ENCODE measurements at places on chromosomes 7 and 10. TPM values are rescaled to one million over a fixed set of nuclear protein-coding genes. Genes with fewer than 3 reads are reported as not detected.

RAB19 gene
- total RNA-seq = not detected

KIAA1549 gene
- 1.8 TPM for total RNA-seq

SYT15 gene
- total RNA-seq = 0.11 TPM

LRRC18 gene
- total RNA-seq = not detected

RSPH10B2 gene
- total RNA-seq = 0.11 TPM

PRLHR gene
- not detected for total RNA-seq

CCZ1 gene
- 101 TPM for total RNA-seq

PPP1R17 gene
- total RNA-seq = not detected

TAC1 gene
- total RNA-seq = not detected

GRCh38 chr7:11570922-11571550, 261.0 kb downstream of the THSD7A start:
- no peak for DNase-seq

GRCh38 chr7:132950725-132951124, 131.2 kb downstream of the CHCHD3 start:
- DNase-seq = no peak

- peak; percentile 73 for DNase-seq
These were observed 60.9 kb downstream of the SPOCK2 start for GRCh38 chr10:72027498-72027897.

DNA sequence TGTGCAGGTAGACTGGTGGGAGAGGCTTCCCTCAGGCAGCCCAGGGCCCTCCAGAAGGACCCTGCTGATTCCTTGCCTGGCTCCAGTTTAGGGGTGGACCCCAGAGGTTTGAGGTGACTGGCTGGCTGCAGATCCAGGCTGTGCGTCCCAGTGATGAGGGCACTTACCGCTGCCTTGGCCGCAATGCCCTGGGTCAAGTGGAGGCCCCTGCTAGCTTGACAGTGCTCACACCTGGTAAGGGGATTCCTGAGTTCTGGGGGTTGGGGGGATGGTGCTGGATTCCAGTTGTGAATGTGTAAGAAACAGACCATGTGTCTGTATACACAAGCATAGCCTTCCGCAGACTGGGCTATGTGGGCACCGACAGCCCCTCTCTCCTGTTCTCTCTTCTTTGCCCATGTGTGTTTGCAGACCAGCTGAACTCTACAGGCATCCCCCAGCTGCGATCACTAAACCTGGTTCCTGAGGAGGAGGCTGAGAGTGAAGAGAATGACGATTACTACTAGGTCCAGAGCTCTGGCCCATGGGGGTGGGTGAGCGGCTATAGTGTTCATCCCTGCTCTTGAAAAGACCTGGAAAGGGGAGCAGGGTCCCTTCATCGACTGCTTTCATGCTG, 2.7 kb downstream of the KAZALD1 start:
- DNase-seq = no peak

DNA sequence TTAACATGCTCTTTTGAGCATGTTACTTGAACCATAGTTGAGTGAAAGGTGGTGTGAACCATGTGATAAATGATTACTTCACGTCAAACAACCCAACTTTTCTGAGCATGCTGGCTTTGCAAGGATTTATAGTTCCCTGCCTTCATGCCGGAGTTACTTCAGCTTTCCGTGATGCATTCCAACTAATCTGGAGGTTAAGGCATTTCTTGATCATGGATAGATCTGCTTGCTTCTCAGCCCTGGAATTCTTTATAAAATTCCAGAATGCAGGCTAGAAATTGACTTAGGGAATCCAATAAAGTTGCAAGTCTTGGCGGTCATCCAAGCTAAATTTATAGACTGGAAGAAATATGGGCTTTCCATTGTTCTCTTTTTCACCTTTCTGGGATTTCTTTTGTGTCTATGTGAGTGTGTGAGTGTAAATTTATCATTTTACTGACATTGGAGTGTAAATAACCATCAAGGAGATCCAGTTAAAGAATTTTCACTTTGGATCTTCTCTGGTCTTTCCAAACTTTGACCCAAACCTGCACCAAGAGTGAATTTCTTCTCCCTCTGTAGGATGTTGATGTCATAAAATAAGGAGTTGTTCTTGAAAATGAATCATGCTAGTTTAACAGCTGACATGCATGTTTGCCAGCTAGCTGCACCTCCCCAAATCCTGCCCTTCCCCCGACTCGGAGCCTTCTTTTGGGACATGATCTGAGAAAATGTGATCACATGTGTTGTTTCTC, 289.0 kb downstream of the TWIST1 start:
- DNase-seq = no peak

DNA sequence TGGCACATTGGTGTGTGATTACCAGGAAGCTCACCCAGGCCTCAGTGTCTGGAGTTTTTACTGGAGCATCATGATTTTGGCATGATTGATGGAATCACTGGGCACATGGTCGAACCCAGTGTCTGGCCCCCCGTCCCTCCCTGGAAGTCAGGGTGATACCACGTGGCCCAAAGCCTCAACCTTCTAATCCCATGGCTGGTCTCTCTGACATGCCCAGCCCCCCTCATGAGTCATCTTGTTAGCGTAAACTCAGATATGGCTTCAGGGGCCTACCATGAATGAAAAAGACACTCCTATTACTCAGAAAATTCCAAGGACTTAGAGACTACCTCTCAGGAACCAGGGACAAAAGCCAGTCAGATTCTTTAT, 109.3 kb downstream of the GRK5 start:
- peak; percentile 81 for DNase-seq

GRCh38 chr7:28575241-28575643, 162.9 kb downstream of the CREB5 start:
- no peak for DNase-seq

DNA sequence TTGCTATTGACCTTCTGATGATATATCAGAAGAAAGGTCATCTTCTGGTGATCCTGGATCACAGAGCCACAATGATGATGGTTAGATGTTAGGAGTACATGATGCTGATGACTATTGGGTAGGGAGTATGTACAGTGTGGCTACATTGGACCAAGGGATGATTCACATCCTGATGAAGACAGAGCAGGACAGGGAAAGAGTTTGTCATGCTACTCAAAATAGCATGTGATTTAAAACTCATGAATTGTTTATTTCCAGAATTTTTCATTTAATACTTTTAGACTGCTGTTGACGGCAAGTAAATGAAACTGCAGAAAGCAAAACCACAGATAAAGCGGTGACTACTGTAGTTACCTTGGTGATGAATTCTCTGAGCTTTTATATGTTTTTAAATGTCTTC, 397.3 kb downstream of the PPP1R3A start:
- no peak for DNase-seq

DNA sequence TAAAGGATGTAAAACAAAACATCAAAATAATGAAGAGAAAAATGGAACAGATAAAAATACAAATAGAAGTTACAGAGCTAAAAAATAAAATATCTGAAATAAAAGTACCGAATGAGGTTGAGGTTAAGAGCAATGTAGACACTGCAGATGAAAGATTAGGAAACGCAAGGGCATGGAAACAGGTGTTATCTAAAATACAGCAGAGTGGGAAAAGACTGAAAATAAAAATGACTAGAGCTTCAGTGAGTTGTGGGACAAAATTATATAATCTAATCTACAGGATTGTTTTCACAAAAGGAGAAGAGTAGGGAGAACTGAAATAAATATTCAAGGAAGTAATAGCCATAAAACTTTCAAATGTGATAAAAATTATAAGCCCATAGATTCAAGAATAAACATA, 123.8 kb downstream of the PTEN start:
- DNase-seq = no peak

DNA sequence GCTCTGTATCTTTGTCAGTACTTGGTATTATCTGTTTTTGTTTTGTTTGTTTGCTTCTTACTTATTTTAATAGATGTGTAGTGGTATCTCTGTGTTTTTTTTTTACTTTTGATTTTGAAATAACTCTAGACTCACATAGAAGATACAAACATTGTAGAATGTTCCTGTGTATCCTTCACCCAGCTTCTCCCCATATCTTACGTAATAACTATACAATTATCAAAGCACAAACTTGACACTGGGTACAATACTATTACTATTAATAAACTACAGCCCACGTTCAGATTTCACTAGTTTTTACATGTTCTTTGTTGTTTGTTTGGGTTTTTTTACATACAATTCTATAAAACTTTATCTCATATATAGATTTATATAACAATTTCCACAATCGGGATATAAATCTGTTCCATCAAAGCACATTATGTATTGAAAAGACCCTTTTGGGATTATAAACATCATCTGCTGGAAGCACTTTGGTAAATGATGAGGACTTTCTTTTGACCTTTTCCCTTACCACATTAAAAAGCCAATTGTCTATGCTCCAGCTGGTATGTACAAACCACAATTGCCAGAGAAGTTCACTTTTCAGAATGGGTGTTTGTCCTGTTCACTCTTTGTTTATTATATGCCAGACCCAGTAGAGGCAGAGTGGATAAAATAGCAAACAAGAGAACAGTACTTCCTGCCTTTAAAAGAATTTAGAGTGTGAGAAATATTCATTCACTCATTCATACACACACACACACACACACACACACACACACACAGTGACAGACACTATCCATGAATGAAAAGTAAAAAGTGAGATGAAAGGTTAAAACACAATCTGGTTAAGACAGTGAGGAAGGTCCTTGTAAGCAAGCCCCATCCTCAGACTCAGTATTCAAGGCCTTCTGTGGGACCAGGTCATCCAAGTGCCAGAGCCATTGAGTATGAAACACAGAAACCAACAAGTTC, 113.0 kb downstream of the SGMS1 start:
- DNase-seq = no peak

DNA sequence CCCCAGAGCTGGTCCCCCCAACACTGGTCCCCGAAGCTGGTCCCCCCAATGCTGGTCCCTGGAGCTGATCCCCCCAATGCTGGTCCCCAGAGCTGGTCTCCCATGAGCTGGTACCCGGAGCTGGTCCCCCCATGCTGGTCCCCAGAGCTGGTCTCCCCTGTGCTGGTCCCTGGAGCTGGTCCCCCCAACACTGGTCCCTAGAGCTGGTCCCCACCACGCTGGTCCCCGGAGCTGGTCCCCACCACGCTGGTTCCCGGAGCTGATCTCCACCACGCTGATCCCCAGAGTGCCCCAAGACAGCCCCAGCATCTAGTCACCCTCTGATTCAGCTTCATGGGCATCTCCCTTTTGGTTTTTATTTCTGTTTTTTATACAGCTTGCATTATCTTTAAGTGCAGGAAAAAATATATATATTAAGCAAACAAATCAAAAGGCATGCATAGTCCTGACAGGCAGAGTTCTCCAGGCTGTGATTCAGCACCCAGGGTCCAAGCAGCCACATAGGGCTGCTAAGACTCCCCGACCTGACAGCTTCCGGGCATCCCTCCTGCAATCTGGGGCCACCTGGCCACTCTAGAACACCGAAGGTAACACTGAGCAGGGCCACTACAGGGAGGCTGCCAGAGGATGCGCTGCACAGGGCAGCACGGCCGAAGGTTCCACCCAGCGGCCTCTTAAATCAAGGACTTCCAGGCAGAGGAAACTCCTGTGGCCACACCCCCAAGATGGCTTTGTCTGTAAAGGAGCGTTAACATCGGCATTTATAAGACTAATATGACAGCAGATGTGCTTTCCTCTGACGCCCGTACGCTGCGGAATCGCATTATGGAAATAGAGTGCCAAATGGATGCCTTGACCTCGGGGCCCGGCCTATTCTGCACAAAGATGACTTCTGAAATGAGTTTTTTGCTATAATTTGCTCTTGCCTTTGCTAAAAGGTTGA, 215.0 kb downstream of the PTPRN2 start:
- no peak for DNase-seq

DNA sequence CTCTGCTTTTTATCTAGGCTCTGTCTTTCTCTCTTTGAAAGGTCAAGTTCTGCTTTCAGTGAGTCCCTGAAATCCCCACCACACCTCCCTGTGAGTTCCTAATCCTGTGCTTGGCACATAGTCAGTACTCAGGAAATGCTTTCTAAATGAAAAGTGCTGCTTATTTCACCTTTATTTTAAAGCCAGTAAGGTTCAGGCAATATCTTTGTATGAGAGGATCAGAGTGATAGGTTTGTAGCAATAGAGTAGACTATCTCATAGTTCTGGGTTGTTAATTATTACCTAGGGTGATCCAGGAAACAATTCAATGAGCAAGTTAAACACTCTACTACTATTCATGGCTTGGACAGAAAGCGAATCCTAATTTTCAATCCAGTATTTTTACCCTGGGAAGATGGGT, 7.4 kb upstream of the LAMB1 start:
- no peak for DNase-seq

GRCh38 chr10:80433134-80433533, 21.0 kb upstream of the TSPAN14 start:
- DNase-seq = no peak

GRCh38 chr10:131556897-131557495, 245.5 kb upstream of the TCERG1L start:
- DNase-seq = no peak

GRCh38 chr10:95579835-95580535, 18.8 kb upstream of the SORBS1 start:
- DNase-seq = no peak

DNA sequence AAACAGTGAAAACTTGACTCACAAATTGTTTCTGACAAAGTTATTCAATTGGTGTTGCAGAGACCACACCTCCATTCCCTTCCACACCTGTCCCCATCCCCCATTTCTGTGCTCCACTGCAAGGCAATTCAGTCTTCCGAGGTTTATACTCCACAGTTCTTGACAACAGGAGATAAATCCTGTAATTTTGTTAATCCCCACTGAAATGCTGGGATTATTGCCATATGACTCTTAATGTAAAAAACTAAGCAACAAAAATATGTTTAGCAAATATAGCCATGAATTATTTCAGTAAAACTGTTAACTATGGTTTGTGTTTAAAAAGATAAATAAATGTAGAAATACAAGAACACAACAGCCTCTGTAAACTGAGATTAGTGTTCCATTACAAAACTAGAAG, 170.1 kb upstream of the SEMA3D start:
- no peak for DNase-seq

Data from Daoy (cell line).